ENCODE measurements at places on chromosomes 11 and 22. TPM values are rescaled to one million over a fixed set of nuclear protein-coding genes. Genes with fewer than 3 reads are reported as not detected.

- DNase-seq: no peak
These were observed 170.9 kb downstream of the MIAT start for GRCh38 chr22:26828311-26828710.

- no peak for DNase-seq
These were observed 81.6 kb upstream of the CCDC90B start for GRCh38 chr11:83367745-83368144.

GRCh38 chr11:75498556-75499255 is 27.0 kb downstream of the GDPD5 start:
- DNase-seq: no peak

Gene EHF
- 0.47 TPM for total RNA-seq

GRCh38 chr11:83151274-83151977 is 5.5 kb upstream of the PCF11 start:
- DNase-seq: no peak

DNA sequence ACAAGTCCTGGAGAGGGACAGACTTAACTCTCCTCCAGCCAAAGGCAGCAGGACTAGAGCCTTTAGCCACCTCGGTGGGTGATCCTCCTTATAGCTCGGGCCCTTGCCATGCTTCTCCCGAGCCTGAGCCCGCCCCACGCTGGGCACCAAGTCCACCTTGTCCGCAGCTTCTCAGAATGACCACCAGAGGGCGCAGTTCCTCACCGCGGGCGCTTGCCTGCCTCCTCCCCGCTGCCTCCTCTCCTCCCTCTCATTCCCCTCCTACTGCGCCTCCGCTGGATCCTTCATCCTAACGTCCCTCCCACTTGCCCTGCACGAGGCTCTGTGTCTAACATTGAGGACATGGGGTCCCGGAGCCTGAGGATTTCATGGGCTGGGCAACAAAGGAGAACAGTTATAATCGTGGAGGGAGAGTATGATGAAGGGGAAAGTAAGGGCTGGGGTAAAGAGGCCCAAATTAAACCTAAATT is 11.3 kb upstream of the MOGAT2 start:
- DNase-seq: peak; percentile 70

GRCh38 chr11:44113572-44113971 is 18.1 kb downstream of the EXT2 start:
- no peak for DNase-seq

DNA sequence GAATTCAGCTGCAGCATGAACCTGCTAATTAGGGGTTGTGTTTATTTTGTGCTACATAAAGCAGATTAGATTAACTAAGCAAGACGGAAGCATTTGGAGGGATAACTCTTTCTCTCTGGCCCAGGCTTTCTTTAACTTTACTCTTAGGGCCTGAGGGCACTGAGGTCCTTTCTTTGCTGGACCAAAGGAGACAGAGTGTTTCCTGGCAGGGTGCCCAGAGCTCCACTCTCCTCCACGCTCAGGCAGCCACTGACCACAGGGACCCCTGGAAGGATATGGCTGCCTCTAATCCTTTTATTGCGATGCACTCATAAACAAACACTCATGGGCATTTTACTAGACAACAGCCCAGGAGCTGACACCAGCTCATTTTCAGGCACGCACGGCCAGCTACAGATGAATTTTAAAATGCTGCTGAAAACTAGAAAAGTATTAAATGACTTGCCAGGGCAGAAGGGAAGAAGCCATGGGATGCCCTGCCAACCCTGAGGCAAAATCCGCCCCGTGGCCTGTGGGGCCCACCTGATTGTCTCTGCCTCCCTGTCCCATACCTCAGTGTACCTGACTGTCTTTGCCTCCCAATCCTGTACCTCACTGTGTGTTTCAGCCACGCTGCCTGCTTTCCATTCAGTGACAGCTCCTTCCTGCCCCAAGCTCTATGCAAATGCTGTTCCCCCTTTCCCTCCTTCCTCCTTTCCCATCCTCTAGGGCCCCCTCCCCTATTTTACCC is 192.6 kb upstream of the NAV2 start:
- DNase-seq: no peak

Gene LRRC56
- total RNA-seq: 2.1 TPM

GRCh38 chr11:75031224-75031753 is 42.6 kb downstream of the NEU3 start:
- no peak for DNase-seq

GRCh38 chr22:17137861-17138425 is 16.8 kb upstream of the TMEM121B start:
- DNase-seq: no peak

Gene UPB1
- 0.40 TPM for total RNA-seq

DNA sequence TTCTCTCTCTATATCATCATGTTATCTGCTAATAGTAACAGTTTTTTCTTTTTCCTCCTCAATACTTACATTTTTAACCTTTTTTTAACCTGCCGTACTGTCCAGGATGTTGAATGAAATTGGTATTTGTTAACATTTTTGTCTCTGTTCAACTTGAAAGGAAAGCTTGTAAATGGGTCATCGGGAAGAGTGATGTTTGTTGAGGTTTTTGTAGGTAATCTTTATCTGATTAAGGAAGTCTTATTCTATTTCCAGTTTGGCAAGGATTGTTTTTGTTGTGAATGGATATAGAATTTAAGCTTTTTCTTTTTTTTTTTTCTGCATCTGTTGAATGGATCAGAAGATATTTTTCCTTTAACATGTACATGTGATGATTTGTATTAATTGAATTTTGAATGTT is 8.1 kb upstream of the NNMT start:
- DNase-seq: no peak

Gene DNAJB7
- not detected for total RNA-seq

GRCh38 chr11:13289081-13289480 is 11.5 kb downstream of the BMAL1 start:
- no peak for DNase-seq

- DNase-seq: no peak
These were observed 910.1 kb upstream of the FAT3 start for GRCh38 chr11:91314521-91314920.

Gene OR2AG1
- total RNA-seq: not detected

Gene C11orf58
- 119 TPM for total RNA-seq

DNA sequence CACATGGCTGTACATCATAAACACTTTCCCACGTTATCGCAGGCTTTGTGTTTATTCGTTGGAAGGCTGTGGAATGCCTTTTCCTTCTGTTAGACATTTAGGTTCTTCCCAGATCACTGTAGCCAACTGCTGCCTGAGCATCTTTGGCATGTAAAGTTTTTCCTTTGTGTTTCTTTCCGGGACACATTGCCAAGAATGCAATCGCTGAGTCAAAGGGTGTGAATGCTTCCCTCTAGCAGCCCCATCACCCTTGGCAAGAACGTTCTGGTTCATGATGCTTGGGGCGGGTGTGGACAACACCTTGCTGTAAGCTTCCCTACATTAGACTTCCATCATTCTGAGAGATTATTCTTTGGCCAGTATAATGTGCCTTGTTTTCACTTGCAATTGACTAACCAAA is 136.2 kb downstream of the OSBP2 start:
- no peak for DNase-seq

Gene KDELR3
- 0.17 TPM for total RNA-seq

DNA sequence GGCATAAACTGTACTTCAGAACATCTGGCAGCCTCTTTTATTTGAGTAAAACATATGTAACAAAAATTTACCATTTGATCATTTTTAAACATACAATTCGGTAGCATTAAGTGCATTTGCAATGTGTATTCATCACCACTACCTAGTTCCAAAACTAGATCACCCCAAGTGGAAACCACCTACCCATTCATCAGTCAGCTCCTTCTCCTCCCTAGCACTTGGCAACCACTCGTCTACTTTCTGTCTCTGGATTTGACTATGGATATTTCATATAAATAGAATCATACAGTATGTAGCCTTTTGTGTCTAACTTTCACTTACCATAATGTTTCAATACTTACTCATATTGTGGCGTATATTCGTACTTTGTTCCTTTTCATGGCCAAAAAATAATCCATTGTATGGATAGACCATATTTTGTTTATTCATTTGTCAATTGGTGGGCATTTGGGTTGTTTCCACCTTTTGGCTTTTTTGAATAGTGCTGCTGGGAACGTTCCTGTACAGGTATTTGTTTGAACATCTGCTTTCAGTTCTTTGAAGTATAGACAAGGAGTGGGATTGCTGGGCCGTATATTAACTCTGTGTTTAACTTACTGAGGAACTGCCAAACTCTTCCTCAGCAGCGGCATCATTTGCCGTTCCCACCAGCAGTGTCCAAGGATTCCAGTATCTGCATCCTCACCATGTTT is 27.2 kb upstream of the ADORA2A start:
- DNase-seq: no peak

Gene GLYAT
- total RNA-seq: not detected

DNA sequence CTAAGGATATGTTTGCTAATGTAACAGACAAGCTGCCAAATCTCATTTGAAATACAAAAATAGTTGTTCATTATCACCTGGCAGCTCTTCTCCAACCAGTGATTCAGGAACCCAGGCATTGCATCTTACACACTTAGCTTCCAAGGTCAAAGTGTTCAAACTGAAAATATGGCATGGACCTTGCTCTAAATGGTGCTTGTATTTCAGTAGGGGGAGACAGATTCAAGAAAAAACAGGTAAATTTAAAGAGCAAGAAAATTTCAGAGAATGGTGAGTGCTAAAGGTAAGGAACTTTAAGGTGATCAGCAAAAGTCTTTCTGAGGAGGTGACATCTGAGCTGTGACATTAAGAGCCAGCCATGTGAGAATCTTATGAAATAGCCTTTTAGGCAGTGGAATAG is 82.8 kb upstream of the E2F8 start:
- no peak for DNase-seq

DNA sequence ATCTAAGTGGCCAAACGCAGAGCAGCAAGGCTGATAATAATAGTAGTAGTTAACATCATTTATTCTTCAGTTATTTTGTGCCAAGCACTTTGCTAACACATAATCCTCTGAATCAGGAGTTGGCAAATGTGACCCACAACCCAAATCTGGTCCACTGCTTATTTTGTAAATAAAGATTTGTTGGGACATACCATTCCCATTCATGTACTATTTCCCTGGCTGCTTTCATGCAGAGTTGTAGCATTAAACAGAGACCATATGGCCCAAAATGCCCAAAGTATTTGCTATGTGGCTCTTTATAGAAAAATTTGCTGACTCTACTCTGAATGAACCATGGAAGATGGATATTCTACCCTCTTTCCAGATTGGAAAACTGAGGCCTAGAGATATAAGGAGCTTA is 50.3 kb downstream of the COMMD9 start:
- DNase-seq: no peak

DNA sequence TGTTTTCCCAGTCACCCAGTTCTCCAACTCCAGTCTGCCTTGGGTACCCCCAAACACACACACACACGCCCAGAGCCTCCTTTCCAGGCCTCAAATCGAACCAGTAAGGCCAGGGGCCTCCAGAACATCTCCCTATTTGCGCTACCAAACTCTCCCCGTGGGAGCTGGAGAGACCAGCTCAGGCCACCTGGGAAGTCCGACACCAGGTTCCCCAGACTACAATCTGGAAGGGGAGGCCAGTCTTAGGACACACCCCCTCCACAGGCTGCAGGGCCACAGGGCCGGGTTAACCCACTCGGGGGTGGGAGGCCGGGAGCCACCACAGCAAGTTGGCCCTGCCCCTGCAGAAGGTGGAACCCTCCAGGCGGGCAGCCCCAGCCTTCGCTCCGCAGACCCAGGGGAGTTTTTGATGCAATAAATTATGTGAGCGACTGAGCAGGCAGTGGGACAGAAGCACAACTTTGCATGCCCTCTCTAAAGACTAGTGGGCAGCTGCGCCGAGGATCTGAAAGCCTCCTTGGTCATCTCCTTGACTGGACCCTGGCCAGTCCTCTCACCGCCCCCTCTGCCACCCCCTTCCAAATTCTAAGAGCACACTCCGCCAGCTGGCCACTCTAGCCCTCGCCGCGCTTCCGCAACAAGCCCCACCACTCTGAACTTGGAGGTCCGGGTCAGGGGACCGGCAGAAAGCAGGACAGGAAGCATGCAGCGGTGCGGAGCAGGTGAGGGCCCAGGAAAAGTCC is 2.8 kb downstream of the IGF2 start:
- no peak for DNase-seq

DNA sequence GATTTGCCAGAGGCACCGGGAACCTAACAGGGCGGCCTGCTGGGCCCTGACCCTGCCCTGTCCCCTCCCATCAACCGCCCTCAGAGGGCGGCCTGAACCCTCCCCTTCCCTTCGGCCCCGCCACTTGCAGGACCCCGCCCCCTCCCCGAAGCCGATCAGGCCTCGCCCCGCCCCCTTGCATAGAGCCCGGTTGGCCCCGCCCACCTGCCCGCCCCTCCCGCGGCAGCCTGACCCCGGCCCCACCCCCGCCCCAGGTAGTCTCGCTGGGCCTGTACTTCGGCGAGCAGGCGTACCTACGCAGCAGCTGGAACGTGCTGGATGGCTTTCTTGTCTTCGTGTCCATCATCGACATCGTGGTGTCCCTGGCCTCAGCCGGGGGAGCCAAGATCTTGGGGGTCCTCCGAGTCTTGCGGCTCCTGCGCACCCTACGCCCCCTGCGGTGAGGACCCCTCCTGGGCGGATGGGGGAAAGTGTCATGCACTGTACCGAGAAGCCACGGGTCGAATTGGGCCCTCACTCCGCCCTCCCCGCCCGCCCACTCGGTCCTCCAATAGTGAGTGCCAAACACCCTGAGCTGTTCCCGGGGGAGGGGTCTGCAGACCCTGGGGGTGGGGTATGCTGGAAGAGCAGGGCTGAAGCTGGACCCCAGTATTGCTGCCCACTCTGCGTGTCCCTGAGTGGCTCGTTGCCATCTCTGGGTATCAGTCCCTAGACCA is 94.1 kb downstream of the CACNA1I start:
- peak; percentile 32 for DNase-seq

Gene CWC15
- total RNA-seq: 77.2 TPM

GRCh38 chr22:27011133-27011532 is 353.7 kb downstream of the MIAT start:
- DNase-seq: no peak

DNA sequence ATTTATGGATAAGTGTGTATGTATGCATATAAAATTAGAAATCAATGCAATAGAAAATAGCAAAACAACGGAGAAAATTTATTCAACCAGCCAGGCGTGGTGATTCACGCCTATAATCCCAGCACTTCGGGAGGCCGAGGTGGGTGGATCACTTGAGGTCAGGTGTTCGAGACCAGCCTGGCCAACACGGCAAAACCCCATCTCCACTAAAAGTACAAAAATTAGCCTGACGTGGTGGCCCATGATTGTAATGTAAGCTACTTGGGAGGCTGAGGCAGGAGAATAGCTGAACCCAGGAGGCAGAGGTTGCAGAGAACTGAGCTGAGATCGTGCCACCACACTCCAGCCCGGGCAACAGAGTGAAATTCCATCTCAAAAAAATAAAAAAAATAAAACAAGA is 5.5 kb downstream of the KRTAP5-6 start:
- DNase-seq: no peak

- DNase-seq: no peak
These were observed 867.4 kb downstream of the NTM start for GRCh38 chr11:132237781-132238180.

Gene FAM227A
- not detected for total RNA-seq

GRCh38 chr11:110435780-110436717 is 6.3 kb downstream of the FDX1 start:
- DNase-seq: no peak

Measured in activated CD4-positive, alpha-beta T cell treated with anti-CD3 and anti-CD28 coated beads, Interleukin-2, amount 10 ng/mL, durations not matched to agents 7 days and 5 days (primary cell).